EH (cell line): ENCODE measurements at places on chromosomes 6 and 20.
A peak's percentile ranks its signal among the peaks of the same experiment; 100 is the strongest.

DNA sequence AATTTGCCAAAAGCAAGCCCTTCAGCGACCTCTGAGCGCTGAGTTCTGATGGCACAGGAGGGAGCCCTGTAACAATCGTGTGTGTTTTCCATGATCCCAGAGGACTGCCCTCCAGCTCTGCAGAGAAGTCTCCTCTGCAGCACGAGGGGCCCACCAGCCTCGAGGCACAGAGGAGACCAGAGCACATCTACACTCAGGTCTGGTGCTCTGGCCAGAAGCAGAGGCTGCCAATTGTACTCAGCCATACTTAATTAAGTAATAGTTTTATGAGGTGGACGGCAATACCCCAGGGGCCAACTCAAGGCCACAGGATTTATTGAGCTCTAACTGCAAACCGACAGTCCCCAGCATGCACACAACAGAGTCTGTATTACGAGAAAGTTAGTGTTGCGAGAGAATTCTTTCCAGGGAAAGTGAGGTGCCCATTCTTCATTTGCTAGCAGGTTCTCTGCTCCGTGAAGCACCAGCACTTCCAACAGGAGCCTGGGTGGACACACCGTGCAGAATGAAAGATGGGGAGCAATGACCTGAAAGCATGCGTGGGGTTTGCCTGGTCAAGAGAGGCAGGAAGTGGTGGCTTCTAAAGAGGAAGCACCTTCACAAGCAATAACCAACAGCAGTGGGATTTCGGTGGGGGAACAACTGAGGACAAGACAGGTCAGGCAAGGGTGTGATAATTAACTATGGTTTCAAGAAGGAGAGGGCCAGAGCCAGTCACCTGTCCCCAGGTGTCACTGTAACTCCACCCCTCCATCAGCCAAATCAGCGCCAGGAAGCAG, 92.8 kb upstream of the FOXC1 start:
- no peak for DNase-seq

GRCh38 chr6:30880698-30881252, 3.5 kb upstream of the DDR1 start:
- DNase-seq, result no peak

DNA sequence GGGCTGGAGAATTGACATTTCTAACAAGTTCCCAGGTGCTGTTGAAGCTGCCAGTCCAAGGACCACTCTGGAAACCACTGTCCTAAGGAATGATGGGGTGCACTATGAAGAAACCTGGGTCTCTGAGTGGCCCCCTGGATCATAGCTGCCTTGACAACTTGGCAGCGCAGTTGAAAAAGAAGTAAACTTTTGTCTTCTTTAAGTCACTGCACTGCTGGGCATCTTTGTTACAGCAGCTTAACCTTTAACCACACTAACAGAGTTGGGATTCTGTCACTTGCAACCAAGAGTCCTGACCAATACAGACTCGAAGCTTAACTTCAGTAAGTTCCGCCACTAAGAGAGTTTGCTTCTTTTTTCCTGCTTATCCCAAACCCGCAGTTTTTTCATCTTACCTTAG, 8.5 kb upstream of the KCNK15 start:
- no peak for DNase-seq

GRCh38 chr6:12418946-12419345, 128.8 kb downstream of the EDN1 start:
- DNase-seq, result no peak

DNA sequence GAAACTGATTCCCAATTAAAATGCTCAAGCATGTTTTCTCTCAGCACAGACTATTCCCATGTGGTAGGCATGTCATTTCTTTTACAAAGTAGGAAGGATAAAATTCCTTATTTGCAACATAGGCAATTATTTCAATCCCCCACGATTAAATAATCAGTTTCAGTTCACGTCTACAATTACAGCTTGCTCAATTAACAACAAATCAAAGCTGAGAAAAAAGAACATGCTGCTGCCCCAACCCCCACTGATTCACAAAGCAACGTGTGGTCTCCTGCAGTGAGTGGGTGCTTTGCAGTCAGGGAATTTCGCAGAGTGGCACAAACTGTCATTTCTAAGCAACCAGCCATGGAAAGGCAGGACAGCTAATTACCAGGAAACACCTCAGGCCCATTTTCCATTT, 17.0 kb downstream of the RNASET2 start:
- DNase-seq, result no peak

GRCh38 chr6:130520221-130520620, 154.4 kb downstream of the TMEM200A start:
- DNase-seq, result peak; percentile 70

GRCh38 chr6:36326356-36326995, 10.2 kb downstream of the BNIP5 start:
- peak; percentile 30 for DNase-seq

GRCh38 chr6:133447924-133448323, 206.8 kb downstream of the EYA4 start:
- DNase-seq, result no peak

GRCh38 chr6:111552241-111552744, 53.4 kb downstream of the TRAF3IP2 start:
- peak; percentile 98 for DNase-seq

- no peak for DNase-seq
Measured at GRCh38 chr6:33792981-33793380, 4.1 kb upstream of the LEMD2 start.

DNA sequence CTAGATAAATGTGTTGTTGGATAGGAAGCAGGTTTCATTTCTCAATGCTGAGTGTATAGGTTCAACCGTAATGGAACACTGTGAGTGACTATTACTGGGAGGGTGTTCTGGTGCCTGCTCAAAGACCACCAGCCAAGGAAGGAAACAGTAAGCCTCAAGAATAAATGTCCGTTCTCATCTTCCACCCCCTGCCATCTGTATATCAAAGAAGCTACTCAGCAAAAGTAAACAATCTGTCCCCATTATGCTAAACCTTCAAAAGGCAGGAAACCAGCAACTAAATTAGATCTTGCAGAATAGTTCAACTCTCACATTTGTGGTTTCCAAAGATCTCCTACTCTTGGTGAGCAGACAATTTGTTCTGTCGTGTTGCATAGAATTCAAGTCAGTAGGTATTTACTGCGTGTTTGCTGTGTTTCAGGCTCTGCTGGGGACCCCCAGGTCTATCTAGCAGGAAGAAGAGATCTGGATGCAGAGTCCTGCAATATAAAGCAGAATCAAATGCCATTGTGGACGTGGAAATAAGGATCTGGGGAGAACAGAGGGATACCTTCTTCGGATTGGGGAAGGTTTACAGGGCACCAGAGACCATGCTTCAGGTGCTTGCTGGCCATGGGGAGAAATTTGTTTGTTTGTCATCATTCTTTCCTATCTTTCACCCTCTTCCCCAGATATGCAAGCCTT, 87.3 kb downstream of the SCML4 start:
- DNase-seq, result no peak

DNA sequence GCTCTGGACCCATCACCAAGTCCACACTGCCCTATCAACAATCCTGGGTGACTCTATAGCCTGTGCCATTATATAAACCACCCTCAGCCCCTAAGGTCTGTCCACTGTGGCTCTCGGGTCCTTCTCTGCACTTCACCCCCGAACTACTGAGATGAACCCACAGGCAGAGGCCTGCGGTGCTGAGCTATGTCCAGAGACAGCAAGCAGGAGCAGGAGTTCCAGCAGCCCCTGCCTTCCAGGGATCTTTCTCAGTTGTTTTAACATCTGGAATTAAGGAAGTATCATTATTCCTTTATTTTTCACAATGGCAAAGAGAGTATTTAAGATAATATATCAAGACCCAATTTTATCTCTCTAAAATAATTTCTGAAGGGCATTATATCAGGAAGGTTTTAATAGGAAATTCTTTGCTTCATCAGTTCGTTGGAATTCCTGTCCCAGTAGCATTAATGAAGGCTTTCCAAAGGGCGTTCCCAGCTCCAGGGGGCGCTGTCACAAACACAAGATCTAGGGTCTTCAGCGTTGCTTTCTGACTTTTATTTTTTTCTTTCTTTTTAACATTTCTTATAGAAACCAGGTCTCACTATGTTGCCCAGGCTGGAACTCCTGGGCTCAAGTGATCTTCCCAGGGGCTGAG, 27.3 kb downstream of the RRBP1 start:
- peak; percentile 70 for DNase-seq

GRCh38 chr6:23566418-23566817, 559.6 kb upstream of the NRSN1 start:
- no peak for DNase-seq

DNA sequence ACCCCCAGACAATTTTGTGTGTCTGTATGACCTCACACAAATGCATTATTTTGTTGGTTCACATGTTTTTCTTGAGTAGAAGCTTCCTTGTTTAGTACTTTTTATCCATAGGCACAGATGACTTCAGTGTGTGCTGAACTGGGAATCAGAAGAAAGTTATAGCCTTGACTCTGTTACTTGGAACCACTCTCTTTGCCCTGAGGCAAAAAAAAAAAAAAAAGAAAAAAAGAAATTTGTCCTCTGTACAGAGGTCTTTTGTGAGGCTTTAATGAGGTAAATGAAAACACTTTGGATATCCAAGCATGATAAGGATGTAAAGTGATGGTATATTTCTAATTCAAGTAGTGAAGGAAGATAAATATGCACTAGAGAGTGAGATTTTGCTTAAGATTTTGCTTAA, 51.9 kb downstream of the TRMT11 start:
- peak; percentile 30 for DNase-seq

GRCh38 chr6:110828396-110828795, 13.1 kb upstream of the CDK19 start:
- DNase-seq, result peak; percentile 19

GRCh38 chr6:107956586-107957307, 1.3 kb downstream of the SEC63 start:
- peak; percentile 48 for DNase-seq

GRCh38 chr6:129771678-129772077, 61.7 kb upstream of the ARHGAP18 start:
- no peak for DNase-seq
